ENCODE measurements at places on chromosomes 2 and 18.

DNA sequence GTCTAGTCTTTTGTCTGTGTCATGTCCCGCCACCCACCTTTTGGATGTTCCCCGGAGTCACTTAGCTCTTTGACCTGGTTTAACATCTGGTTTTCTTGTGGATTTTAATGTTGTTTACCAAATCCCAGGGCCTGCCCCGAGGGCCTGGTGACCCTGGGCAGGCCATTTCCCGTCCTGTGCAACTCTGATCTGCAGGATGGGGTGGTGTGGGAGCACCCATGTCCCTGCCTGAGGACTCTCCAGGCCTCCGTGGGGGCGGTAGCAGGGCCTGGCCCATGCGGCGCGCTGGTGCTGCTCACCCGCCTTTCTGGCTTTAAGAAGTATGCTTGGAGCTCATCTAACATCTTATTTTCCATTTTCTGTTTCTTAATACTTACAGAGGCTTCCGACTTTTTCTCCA, 10.7 kb downstream of the RAMP1 start:
- no peak for DNase-seq

DNA sequence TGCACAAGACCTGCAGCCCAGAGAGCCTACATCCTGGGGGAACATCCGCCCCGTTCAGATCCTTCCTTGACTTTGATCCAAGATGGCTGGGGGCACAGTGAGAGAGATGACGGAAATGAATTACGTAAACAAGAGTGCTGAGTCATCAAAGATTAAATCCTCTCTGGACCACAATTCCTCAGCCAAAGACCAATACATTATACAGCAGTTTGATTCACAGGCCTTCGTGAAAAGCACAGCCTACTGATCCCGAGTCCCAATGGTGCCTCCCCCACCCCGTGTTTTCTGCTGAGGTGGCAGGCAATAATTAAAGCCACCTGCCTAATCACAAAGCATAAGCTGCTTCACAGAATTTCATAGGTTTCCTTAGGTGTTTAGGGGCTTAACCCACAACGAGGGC, 43.0 kb downstream of the MYO5B start:
- DNase-seq = no peak

- no peak for DNase-seq
Measured at GRCh38 chr2:54103454-54104314, 11.7 kb upstream of the ACYP2 start.

DNA sequence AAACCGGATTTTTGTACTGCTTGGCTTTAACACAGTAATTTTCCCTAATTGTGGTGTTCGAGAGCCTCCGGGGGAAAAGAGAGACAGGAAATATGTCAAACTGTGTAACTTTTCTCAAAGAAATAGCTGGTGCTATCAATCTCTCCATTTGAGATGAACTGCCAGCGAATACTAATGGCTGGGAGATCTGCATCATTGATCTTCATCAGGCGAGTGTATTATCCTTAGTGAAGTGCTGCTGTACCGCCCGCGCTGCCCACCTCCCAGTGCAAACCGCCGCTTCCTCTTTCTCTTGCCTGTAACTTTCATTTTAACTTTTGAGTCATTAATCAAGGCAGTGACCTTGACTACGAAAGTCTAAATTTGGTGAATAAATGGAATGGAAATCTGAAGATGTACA, 246.1 kb upstream of the ST6GAL2 start:
- no peak for DNase-seq
